Kidney (tissue), 22 donors: ENCODE measurements at places on chromosomes 1 and 21. TPM values are rescaled to one million over a fixed set of nuclear protein-coding genes. Genes with fewer than 3 reads are reported as not detected.

DNA sequence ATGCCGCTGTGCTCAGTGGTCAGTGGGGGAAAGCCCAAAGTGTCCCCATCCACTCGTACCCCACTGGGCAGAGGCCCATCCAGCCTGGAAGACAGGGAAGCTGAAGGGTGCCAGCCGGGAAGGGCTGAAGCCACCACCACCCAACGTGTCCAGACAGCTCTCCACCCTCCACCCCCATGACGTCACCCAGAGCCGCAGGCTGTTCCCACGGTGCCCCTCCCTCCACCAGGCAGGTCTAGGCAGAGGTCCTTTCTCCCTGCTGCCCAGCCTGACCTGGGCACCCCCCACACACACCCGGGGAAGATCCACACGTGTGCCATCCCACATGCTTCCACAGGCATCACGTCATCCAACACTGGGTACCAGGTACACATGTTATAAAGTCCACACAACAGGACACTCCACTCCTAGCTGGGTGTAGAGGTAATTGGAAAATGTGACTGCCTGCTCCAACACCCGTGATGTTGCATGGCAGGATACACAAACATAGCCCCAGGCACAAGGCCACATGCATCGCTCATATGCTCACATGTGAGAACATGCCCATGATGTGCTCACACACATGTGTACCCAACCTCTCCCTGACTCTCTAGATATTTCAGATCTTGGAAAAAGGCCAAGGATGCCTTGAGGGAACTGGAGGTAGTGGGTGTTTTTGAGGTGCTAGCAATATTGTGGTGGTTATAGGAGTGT is 5.1 kb upstream of the ARHGAP30 start:
- DNase-seq, result no peak
- H3K36me3 ChIP-seq, result no peaks in the 10 kb centered on the region
- no peak overlapping the region for H3K27ac ChIP-seq
- H3K4me1 ChIP-seq, result no peaks in the 10 kb centered on the region

ANKRD34A gene
- 0.76 TPM for total RNA-seq

RHOU gene
- total RNA-seq, result 22.1 TPM

- H3K27ac ChIP-seq, result peak overlapping the region; percentile 96
- H3K27me3 ChIP-seq, result no peaks in the 10 kb centered on the region
- H3K4me3 ChIP-seq, result peak overlapping the region; percentile 65
Observed at GRCh38 chr1:224432146-224432545, 2.5 kb downstream of the WDR26 start.

GCSAML gene
- total RNA-seq, result 1.8 TPM

- H3K4me1 ChIP-seq, result peaks cover 9% of the 10 kb centered on the region
- H3K4me3 ChIP-seq, result no peak overlapping the region
- H3K27me3 ChIP-seq, result no peaks in the 10 kb centered on the region
- DNase-seq, result peak; percentile 26
- no peaks in the 10 kb centered on the region for H3K36me3 ChIP-seq
Observed at GRCh38 chr1:94806441-94806871, 13.7 kb upstream of the SLC44A3 start.

CNR2 gene
- total RNA-seq, result 0.57 TPM

GRCh38 chr1:39539252-39539790 is 37.3 kb downstream of the PABPC4 start:
- no peak overlapping the region for H3K4me3 ChIP-seq
- peaks cover 7% of the 10 kb centered on the region for H3K36me3 ChIP-seq
- peak; percentile 72 for DNase-seq

OR10J1 gene
- not detected for total RNA-seq

DNA sequence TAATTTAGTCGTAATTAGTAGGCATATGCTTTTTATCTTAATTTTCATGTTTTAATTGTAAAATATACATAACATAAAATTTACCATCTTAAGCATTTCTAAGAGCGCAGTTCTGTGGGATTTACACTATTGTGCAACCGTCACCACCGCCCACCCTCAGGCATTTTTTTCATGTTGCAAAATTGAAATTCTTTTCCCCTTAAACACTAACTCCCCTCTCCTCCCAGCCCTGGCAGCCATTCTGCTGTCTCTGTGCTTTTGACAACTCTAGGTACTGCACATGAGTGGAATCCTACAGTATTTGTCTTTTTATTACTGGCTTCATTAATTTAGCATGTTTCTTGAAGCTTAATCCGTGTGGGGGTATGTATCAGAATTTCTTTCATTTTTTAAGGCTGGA is 7.8 kb downstream of the PIK3CD start:
- H3K36me3 ChIP-seq, result no peaks in the 10 kb centered on the region
- H3K27ac ChIP-seq, result no peak overlapping the region
- H3K27me3 ChIP-seq, result no peaks in the 10 kb centered on the region
- no peaks in the 10 kb centered on the region for H3K4me1 ChIP-seq
- no peak for DNase-seq

MSH4 gene
- total RNA-seq, result 0.41 TPM

PCP4 gene
- 26.9 TPM for total RNA-seq

RHCE gene
- 0.44 TPM for total RNA-seq

DNA sequence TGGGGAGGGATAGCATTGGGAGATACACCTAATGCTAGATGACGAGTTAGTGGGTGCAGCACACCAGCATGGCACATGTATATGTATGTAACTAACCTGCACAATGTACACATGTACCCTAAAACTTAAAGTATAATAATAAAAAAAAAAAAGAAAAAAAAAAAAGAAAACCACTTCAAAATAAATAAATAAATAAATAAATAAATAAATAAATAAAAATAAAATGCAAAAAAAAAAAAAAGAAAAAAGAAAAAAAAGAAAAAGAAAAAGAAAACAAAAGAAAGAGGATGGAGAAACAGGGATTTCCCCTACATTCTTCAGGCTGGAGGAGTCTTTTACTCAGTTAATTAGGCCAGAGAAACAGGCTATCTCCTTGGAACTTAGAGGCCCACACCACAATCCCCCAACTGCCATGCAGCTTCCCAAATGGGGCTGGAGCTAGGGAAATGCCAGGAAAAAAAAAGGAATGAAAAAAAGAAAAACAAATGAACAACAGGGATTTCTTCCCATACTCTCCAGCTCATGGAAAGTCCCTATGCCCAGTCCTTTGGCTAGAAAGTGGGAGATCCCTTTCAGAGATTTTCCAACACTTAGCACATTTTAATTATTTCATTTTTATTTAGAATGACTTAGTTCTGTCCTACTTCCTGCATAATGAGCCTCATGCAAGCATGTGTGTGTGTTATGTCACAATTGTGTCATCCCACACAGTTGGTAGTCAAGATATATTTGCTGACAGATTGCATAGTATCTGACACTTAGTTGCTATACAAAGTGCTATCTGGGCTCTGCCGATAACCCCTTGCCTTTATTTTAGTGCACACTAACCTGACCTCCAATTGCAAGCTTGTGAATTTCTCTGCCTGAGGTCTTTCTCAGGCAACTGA is 486.4 kb downstream of the PLPP3 start:
- H3K4me1 ChIP-seq, result no peaks in the 10 kb centered on the region
- DNase-seq, result no peak
- H3K27me3 ChIP-seq, result no peaks in the 10 kb centered on the region
- H3K36me3 ChIP-seq, result no peaks in the 10 kb centered on the region

CTSE gene
- 1.6 TPM for total RNA-seq
